ENCODE measurements at places on chromosomes 5 and 9.

GRCh38 chr5:118905196-118905595 is 83.2 kb downstream of the DTWD2 start:
- DNase-seq: no peak

- DNase-seq: no peak
These were observed 93.5 kb upstream of the RIOK2 start for GRCh38 chr5:97276474-97277120.

DNA sequence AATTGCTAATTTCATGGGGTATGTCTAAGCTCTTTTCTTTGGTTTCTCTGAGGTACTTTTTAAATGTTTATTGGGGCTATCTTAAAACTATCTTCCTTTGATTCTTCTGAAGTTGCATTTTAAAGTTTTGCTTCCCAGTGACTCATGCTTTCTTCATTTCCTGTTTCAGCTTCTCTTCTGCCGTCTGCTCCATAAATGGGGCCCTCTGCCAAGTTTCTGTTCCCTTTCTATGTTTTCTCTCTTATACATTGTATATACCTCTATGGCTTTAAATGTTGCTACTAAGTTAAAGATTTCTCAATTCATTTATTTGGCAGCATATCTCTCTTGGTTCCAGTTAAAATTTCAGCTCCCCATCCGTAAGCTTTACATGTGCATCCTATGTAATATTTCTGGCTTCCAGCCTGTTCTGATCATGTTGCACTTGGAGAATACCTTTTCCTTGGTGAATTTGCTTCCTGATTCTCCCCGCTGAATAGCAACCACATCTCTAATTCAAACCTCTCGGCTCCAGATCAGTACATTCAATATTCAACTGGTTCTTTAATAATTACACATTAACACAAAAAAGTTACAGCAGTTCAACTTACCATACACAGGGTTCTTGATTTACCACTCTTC is 125.3 kb downstream of the ST8SIA4 start:
- peak; percentile 76 for DNase-seq

GRCh38 chr5:51846015-51846414 is 462.8 kb downstream of the ISL1 start:
- DNase-seq: no peak

DNA sequence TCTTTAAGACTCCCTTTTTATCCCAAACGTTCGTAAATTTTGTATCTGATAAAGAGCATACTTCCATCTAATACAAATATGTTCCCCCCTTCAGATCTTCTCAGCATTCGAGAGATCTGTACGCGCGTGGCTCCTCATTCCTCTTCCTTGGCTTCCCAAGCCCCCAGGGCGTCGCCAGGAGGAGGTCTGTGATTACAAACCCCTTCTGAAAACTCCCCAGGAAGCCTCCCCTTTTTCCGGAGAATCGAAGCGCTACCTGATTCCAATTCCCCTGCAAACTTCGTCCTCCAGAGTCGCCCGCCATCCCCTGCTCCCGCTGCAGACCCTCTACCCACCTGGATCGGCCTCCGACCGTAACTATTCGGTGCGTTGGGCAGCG is 19.9 kb downstream of the CDKN2A start:
- DNase-seq: no peak

GRCh38 chr9:127562841-127563401 is 49.2 kb upstream of the STXBP1 start:
- DNase-seq: peak; percentile 73

DNA sequence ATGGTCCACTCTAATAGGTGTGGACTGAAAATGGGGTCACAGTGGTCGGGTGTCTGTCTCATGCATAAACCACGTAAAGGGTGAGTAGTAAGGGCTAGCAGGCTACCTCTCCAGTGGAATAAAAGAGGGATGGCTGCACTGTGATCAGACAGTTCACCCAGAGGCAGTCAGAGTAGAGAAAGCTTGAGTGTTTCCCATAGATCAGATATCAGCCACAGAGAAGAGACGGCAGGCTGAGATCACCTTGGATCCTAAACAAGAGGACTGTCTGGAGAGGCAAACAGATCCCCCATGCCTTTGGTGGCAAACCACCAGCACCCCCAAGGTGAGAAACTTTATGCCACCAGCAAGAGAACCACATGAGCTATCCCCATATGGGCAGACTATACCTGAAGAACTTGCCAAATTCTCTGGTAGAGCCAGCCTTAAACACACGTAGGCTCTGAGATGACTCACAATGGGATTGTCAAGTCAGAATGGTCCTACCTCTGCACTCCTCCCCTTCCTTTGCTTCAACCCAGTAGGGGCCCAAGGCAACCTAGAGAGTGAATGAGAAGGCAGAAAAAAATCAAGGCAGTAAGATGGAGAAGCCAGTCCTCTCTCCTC is 205.2 kb upstream of the MAP3K1 start:
- DNase-seq: no peak

GRCh38 chr5:139402561-139403158 is 1.2 kb downstream of the SPATA24 start:
- DNase-seq: peak; percentile 50

DNA sequence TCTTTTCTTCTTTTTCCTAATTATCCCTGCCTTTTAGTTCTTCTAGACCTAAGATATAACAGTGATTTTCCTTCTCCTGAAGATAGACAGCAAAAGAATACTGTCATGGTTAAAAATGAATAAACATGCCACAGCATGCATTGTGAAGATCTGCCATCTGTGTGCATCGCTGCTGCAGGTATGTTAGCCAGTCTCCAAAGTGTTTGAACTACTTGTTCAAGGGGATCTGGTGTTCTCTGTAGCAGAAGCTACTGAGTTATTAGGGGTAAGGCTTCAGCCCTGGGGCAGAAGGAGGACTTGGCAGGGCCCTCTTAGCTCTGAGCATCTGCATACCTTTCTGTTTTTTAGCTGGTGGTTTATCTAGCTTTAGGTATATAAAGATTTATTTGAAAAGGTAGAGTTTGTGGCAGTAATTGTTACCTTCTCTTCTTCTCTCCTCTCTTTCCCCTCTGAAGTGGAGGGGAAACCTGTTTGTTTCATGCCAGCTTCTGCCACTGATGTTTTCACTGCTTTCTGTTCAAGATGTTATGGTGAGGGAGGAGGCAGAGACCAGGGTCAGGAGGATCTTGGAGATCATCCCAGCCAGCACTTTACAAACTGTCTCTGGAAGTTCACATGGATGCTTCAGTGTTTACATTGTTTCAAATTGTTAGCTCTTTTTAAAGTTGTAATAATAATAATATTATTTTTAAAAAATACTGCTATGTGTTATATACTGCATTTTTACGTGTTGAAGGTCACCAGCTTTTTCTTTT is 25.2 kb downstream of the GALNT10 start:
- DNase-seq: no peak

- DNase-seq: no peak
These were observed 40.1 kb downstream of the PRRT1B start for GRCh38 chr9:131585375-131585774.

DNA sequence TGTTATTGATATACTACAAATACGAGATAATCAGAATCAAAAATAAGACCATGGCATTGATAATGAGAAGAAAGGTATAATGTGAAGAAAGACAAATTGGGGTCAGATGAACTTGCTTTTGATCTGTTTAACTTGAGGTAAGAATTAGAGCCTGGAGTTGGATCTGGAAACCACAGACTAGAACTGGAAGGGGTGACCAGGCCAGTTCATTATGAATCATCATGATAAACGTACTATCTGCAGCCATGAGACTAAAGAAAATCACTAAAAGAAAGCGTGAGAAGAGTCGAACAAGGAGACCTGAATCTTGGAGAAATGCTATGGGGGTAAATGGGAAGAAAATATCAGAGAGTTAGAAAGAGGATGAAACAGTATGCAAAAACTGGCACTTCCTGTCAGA is 967.5 kb downstream of the NR2F1-AS1 start:
- no peak for DNase-seq
